Thoracic aorta endothelial cell (primary cell): ENCODE measurements at places on chromosomes 13 and 19. TPM values are rescaled to one million over a fixed set of nuclear protein-coding genes. Genes with fewer than 3 reads are reported as not detected.

Gene CPAMD8
- 0.22 and 0.66 TPM in 2 replicates for total RNA-seq

Gene KLF1
- not detected in 2 replicates for total RNA-seq

Gene LHB
- total RNA-seq = not detected in 2 replicates

Gene ERICH6B
- total RNA-seq = not detected in 2 replicates

Gene APLP1
- 2.2 and 3.6 TPM in 2 replicates for total RNA-seq
